ENCODE measurements at places on chromosomes 12 and 14.

DNA sequence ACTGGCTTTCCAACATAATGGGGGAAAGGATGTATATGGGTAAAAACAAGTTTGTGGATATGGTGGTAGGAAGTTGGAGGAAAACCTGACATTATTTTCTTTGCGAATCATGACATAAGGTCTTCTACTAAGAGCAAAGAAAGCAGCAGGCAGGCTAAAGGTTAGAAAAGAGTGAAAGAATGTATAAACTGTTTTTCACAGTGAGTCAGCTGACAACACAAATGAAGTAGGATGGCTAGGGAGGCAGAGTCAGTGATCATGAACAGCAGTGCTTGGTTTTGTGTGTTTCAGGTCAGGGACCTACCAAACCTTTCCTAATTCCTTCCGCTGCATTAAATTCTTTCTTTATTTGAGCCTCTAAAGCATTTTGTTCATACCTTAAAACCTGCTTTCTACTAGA, 46.3 kb upstream of the CATSPERB start:
- peak; percentile 1 for DNase-seq

- peak; percentile 41 for DNase-seq
Observed at GRCh38 chr12:85057370-85057963, 21.3 kb downstream of the LRRIQ1 start.

GRCh38 chr14:61330511-61330910, 9.1 kb downstream of the PRKCH start:
- DNase-seq, result no peak

DNA sequence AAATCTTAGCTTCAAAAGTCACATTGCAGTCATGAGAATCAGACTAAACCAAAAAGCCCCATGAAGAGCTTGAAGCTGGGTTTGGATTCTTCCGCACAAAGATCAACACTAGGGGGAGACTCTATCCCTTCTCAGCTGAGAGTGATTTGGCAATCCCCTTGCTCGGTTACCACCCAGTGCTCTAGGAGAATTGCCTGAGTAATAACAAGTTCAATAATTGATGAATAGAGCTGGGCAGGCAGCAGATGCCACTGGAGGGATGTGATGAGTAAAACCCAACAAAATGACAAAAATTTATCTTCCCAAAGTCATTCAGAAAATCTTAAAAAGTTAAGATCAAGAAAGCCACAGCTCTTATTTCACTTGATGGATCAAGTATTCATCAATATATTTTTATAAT, 185.6 kb upstream of the ARID2 start:
- DNase-seq, result peak; percentile 87

- peak; percentile 47 for DNase-seq
Observed at GRCh38 chr14:29930283-29930682, 2.6 kb upstream of the PRKD1 start.

- DNase-seq, result no peak
Observed at GRCh38 chr12:12207746-12208145, 59.1 kb downstream of the LRP6 start.

GRCh38 chr12:29769162-29769858, 14.4 kb downstream of the TMTC1 start:
- peak; percentile 94 for DNase-seq

GRCh38 chr12:114339626-114340025, 66.3 kb downstream of the TBX5 start:
- peak; percentile 90 for DNase-seq

DNA sequence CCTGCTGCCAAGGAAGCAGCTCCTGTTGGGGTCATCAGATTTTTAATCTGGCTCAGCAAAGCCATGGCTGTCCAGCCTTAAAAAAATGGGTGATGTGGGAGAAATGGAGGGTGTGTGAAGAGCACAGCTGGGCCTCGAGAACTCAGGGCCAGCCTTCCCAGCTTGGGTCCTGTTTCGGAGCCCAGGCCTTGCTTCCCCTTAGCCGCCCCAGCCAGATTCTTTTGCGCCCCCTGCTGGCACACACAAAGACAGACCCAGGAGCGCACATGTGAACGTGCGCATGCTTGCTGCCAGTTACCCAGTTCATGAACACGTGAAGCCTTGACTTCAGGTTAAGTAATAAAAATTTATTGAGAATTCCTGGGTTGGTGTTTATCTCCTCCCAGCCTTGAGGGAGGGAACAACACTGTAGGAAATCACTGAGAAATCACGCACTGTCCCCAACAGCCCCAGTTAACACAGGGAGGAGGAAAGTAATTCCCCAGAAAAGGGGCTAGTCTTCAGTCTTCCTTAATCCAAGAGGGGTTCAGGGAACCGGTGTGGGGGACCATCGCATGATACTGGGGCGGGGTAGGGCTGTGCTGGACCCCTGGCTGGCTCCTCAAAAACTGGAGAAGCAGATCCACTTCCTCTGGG, 5.3 kb downstream of the PHB2 start:
- DNase-seq, result peak; percentile 82

DNA sequence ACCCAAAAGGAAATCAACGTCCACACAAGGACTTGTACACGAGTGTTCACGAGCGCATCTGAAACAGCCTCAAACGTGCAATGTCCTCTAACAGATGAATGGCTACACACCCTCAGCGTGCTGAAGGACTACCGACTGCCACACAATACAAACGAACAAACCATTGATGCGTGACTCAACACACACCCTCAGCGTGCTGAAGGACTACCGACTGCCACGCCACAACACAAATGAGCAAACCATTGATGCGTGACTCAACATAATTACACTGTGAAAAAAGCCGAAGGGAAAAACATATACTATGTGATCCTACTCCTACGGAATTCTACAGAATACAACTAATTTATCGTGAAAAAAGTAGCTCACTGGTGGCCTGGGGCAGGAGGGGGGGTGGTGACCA, 25.1 kb upstream of the BTBD6 start:
- DNase-seq, result no peak

GRCh38 chr12:76337583-76337982, 10.6 kb downstream of the BBS10 start:
- peak; percentile 68 for DNase-seq

GRCh38 chr12:2503762-2504161, 291.0 kb upstream of the FKBP4 start:
- DNase-seq, result no peak

GRCh38 chr12:27922531-27923139, 49.9 kb downstream of the PTHLH start:
- DNase-seq, result peak; percentile 66

- DNase-seq, result peak; percentile 57
Observed at GRCh38 chr14:102957222-102957621, 34.8 kb downstream of the AMN start.

- DNase-seq, result no peak
Observed at GRCh38 chr14:56049536-56049935, 68.7 kb upstream of the PELI2 start.

- DNase-seq, result peak; percentile 1
Observed at GRCh38 chr12:90333939-90334338, 621.0 kb downstream of the CCER1 start.

DNA sequence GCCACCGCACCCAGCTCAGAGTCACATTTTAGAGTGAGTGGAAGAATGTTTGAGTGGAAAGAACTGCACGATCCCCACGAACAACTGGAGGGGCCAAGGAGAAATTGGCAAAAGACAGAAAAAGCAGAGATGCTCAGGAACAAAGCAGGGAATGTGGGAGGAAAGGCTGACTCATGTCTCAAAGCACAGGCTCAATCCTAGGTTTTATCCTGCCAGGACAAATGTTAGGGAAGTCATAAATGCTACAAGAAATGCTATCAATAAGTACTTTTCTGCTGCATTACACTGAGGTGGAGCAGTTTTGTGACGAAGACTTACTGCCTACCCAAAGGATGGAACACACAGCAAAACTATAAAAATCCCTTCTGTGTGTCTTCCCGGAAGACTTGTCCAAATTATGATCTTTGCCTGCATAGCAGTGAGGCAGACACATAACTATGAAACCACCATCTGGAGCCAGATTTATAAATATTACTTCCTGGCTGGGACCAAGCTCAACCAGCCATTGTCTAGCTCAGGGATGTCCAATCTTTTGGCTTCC, 26.7 kb downstream of the NIN start:
- DNase-seq, result peak; percentile 76

GRCh38 chr12:53345486-53346188, 9.5 kb upstream of the SP7 start:
- DNase-seq, result no peak

DNA sequence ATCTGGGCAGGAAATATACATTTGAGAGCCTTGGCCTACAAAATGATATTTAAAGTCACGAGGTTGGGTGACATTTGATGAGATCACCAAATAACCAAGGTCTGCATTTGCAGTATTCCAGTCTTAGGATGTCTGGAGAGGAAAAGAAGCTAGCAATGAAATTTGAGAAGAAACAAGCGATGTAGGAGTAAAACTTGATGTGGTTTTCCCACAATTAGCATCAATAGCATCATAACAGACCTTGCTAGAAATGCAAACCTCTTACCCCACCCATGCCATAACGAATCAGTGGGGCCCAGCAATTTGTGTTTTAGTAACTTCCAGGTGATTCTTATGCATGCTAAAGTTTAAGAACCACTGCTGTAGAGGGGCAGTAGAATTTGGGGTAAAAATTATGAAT, 219.9 kb downstream of the PPFIA2 start:
- no peak for DNase-seq

DNA sequence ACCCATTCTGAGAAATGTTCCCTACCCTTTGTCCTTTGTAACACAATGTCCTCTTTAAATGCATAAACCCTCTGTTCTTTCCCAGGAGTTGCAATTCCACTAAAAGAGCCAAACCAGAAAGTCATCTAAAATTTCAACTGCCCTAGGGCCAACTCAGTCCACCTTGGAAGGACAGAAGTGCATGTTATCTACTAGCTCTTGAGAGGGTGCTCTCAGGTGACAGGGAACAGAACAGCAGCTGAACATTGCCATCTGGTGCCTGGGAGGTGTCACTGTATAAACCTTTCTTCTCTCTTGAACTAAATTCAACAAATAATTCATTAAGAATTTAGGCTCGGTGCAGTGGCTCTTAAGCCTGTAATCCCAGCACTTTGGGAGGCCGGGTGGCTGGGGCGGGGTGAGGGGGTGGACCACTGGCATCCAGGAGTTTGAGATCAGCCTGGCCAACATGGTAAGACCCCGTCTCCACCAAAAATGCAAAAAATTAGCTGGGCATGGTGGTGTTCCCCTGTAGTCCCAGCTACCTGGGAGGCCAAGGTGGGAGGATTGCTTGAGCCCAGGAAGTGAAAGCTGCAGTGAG, 10.3 kb upstream of the FERMT2 start:
- peak; percentile 68 for DNase-seq

GRCh38 chr14:95896498-95897135, 20.0 kb downstream of the TUNAR start:
- DNase-seq, result no peak

DNA sequence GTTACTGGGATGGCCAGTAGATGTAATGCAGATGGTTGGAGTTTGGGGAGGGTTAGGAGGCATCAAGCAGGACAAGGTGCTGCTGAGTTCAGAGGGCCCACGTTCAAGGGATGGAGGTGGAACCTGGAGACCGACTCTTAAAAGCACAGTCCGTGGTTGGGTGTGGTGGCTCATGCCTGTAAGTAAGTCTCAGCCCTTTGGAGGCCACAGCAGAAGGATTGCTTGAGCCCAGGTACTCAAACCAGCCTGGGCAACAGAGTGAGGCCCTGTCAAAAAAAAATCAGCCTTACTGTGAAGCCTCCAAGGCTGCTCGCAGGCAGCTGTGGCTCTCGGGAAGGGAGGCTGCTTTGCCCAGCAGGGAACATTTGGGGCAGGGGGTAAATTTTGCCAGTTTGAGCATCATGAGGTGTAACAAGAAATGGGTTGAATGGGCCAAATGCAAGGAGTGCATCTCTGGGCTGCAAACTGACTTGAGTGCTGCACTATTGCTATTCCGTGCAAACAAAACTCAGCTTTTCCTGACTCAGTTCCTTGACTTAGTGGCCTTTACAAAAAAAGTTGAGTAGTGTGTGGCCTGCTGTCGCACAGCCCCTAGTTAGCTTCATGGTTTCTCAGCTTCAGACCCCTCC, 55.0 kb downstream of the ANAPC7 start:
- no peak for DNase-seq

DNA sequence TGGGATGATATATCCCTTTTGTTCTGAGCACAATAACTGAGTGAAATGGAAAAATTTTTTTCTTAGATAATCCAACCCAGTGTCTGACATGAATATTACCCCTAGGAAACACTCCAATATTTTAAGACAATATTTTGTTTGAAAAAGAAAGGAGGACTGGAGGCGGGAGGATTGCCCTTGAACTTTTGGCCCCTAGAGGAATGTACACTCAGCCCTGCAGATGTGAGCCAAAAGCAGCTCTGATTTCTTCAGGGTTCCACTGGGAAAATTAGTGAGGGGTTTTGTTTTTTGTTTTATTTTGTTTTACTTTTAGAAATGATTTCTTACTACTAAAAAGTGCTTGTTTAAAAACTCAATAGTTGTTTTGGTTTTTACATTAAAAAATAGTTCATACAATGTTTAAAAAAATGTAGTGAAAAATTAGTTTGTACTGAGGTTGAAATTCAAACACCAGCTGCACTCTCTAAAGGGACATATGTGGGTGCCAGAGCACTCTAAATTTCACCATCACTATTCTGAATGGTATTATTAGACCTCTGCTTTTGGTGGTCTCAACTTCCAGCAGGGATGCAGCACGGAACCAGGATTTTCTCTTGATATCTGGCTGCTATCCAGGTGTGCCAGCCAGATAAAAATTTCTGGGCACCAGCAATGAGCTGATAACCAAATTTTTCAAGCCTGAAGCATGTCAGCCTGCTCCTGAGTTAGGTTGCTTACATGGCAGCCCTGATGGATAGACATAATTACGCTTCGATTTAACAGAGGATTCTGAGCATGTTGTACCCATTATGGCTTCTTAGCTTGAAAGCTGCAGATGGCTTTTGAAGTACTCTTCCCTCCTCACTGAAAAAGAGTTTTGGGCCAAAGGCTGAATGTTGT, 141.9 kb downstream of the ANO6 start:
- DNase-seq, result no peak
